H1 (cell line): ENCODE measurements at places on chromosomes 5 and 9. TPM values are rescaled to one million over a fixed set of nuclear protein-coding genes. Genes with fewer than 3 reads are reported as not detected.

Gene OTP
- not detected in 2 replicates for total RNA-seq

Gene RAI14
- 210 and 216 TPM in 2 replicates for total RNA-seq

Gene LCN1
- total RNA-seq = not detected in 2 replicates

Gene CDC25C
- 20.8 and 23.2 TPM in 2 replicates for total RNA-seq

Gene CHD1
- total RNA-seq = 50.8 and 53.0 TPM in 2 replicates

Gene INSL6
- not detected in 2 replicates for total RNA-seq

Gene FBN2
- 15.9 and 16.3 TPM in 2 replicates for total RNA-seq

DNA sequence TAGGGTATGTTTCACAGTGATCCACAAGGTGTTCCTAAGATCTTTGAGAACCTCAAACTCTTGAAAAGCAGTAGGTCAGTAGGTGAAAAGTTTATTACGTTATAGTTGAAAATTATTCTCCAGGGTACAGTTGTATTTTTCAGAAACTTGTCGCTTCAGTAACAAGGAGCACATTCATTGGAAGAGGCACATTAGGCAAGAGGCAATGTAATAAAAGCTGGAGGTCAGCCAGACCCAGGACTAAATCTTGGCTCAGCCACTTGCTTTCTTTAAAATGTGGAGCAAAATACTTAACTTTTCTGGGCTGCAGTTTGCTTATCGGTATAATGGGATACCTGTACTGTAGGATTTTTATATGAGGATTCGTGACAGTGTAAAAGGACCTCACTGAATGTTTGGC lies 45.6 kb downstream of the TLE4 start:
- no peaks in the 10 kb centered on the region for H3K36me3 ChIP-seq
- H3K27me3 ChIP-seq = no peaks in the 10 kb centered on the region
- no peaks in the 10 kb centered on the region; the same call in 1 of the 2 replicates for H3K4me1 ChIP-seq

DNA sequence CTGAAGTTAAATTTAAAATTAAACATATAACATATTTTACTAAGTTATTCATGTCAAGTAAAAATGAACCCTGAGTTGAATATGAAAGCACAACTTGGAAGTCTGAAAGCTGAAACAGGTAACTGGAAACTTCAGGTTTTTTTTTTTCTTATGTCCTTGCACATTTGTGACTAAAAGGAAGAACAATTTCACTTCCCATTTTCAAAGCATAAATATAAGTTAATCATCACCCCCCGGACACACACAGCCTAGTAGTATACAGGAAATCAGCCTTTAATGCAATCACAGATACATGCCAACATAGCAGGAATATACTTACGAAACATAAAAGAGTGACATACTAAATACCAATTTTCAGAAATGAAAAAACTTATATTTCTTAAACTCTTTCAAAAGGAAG lies 225.9 kb downstream of the RFX3 start:
- no peaks in the 10 kb centered on the region for H3K4me1 ChIP-seq
- H3K27me3 ChIP-seq = no peaks in the 10 kb centered on the region
- no peak for DNase-seq

DNA sequence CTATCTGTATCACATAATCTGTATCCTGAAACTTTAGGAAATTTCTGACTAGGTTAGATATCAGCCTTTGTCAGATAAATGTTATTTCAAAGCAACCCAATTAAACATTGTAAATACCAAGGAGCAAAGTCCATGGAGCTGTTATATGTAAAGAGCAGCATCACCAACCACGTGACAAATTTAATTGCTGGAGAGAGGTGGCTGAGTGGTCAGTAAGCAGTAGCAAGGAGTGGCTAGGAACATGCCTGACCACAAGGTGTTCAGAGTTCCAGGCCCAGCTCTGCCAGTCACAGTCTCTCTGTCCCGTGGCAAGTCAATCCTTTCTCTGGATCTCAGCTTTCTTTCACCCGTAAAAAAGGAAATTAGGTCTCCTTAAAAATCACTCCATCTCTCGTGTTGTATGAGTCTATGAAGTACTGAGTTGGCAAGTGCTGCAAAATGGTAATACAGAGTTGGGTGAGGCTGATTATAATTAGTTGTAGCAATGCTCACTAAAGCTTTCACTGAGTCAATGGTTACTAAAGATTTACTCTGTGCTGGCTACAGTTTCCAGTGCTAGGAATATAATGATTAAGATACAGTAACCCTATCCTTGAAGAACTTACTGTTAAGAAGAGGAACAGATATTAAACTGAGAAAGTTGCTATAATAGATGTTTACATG lies 166.1 kb downstream of the GNAQ start:
- no peaks in the 10 kb centered on the region for H3K36me3 ChIP-seq
- no peak for DNase-seq
- H3K27me3 ChIP-seq = no peaks in the 10 kb centered on the region
- H3K4me3 ChIP-seq = no peak overlapping the region
- no peak overlapping the region for H3K27ac ChIP-seq

DNA sequence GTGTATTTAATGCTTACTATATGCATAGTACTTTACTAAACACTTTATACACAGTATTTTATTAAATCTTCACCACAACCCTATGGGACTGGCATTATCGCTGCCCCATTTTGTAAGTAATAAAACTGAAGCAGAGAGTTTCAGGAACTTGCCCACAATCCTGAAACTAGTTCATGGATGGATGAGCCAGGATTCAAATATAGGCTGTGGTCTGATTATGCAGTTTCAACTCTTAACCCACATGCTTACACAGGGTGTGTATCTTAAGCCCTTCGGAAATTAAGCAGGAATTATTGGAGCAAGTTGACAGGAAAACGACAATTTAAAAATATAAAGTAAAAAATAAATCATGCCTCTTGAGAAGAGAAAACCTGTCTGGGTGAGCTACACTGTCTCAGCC lies 109.0 kb downstream of the ATP10B start:
- H3K4me1 ChIP-seq = no peaks in the 10 kb centered on the region; the same call in 1 of the 2 replicates
- DNase-seq = no peak

GRCh38 chr9:127388037-127388855 lies 8.7 kb upstream of the SLC2A8 start:
- no peak overlapping the region for H3K27ac ChIP-seq
- H3K27me3 ChIP-seq = no peaks in the 10 kb centered on the region
- no peak overlapping the region for H3K4me3 ChIP-seq
- no peak for DNase-seq

DNA sequence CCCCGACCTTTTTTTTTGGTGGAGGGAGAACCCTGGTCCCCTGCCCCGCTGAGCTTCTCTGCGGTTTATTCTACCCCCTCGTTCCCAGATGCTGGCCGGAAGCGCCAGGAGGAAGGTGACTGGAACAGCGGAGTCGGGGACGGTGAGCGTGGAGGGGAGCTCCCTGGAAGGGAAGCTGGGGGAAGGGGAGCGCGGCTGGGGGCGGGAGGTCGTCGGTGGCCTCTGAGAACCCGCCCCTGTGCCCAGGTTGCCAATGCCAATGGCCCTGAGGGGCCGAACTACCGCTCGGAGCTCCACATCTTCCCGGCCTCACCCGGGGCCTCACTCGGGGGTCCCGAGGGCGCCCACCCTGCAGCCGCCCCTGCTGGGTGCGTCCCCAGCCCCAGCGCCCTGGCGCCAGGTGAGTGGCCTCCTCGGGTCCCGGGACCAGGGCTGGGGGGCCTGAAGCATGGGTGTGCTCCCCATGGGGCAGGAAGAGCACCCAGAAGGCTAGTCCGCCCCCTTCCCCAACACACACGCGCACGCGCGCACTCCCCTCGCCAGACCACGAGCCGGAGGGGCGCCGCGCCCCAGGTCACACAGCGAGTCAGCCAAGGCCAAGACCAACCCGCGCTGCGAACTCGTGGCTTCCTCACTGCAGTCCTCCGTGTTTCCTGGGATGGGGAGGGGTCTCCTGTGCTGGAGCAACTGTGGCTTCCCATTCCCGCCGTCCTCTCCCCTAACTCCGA lies 10.6 kb downstream of the MYOZ3 start:
- no peaks in the 10 kb centered on the region for H3K27me3 ChIP-seq
- no peaks in the 10 kb centered on the region for H3K36me3 ChIP-seq
- no peak for DNase-seq
- H3K4me3 ChIP-seq = peak overlapping the region; percentile 88

DNA sequence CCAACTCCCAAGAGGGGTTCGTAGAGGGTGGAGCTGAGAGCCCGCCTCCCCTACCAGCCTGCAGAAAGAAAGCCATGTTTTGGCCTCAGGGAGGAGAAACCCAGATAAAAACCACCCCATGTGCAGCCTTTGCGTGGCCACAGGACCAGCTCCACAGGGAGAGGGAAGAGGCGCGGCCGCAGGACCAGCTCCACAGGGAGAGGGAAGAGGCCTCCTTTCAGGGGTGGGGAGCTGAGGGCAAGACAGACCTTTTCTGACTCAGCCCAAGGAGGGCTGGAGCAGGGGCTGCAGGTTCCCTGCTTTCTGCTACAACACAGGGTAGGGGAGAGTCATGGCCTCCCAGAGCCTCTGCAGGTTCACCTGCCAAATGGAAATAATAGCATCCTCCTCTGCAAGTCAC lies 37.6 kb upstream of the KCNMB1 start:
- H3K4me1 ChIP-seq = no peaks in the 10 kb centered on the region
- no peaks in the 10 kb centered on the region for H3K27me3 ChIP-seq
- no peaks in the 10 kb centered on the region for H3K36me3 ChIP-seq

GRCh38 chr5:175883506-175883905 lies 12.1 kb downstream of the CPLX2 start:
- no peaks in the 10 kb centered on the region; the same call in 1 of the 2 replicates for H3K27me3 ChIP-seq
- H3K27ac ChIP-seq = no peak overlapping the region
- no peak overlapping the region for H3K4me3 ChIP-seq
- no peaks in the 10 kb centered on the region for H3K4me1 ChIP-seq

DNA sequence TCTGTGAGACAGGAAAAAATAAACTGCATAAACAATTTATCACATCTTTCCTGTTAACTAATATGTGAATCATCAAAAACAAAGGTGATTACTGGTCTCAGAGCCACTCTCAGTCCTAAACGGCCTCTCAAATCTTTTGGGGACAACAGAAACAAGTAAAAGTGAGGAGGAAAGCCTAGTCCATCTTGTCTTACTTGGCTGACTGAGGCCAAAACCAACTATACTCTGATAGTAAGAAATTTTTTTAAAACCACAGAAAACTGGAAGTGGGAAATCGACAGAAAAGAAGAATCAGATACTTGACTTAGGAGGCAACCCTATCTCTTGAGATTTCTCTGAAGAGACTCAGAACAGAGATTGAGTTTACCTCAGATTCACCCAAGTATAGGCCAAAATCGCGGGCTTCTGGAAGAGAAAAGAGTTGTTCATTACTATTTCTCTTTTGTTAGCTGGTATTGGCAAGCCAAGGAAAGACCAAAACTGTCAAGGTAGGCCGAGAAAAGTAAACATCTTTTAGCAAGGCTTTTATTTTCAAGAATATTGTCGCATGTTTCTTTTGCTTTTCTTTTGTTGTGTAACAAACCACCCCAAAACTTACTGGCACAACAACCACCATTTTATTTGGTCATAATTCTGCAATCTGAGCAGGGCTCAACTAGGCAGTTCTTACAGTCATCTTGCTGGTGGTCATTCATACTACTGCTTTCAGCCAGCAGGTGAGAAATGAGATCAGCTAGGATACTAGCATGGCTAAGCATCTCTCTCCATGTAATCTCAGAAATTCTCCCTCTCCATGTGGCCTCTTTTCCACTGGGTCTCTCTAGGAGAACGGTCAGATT lies 46.1 kb downstream of the RFX3 start:
- no peak overlapping the region for H3K4me3 ChIP-seq
- H3K27ac ChIP-seq = no peak overlapping the region
- no peaks in the 10 kb centered on the region for H3K36me3 ChIP-seq
- H3K27me3 ChIP-seq = no peaks in the 10 kb centered on the region
- no peaks in the 10 kb centered on the region; the same call in 1 of the 2 replicates for H3K4me1 ChIP-seq

DNA sequence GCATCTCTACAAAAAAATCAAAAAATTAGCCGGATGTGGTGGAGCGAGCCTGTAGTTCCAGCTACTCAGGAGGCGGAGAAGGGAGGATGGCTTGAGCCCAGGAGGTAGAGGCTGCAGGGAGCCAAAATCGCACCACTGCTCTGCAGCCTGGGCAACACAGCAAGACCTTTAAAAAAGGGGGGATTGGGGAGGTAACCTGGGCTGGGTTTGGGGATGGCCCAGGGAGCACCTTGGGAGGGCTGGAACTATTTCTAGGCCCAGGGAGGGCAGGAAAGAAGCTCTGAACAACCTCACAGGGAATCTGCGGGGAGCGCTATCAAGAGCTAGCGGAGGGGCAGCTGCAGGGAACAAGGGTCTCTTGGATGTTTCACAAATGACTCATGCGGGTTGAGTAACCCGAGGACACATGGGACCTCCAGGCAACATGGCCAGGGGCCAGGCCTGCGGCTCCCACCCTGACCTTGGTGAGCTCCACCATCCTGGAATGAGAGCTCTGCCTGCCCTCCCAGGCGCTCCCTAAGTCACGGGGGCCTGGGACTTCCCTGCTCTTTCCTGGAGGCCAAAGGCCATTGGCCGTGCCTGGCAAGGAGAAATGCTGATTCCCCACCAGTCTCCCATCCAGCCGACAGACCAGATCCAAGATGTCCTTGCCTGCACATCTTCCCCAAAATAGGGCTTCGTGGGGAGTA lies 23.4 kb downstream of the SARDH start:
- no peak overlapping the region for H3K4me3 ChIP-seq
- peaks cover 9% of the 10 kb centered on the region; the same call in 1 of the 2 replicates for H3K4me1 ChIP-seq
- H3K36me3 ChIP-seq = no peaks in the 10 kb centered on the region
- DNase-seq = no peak
- no peak overlapping the region for H3K27ac ChIP-seq

DNA sequence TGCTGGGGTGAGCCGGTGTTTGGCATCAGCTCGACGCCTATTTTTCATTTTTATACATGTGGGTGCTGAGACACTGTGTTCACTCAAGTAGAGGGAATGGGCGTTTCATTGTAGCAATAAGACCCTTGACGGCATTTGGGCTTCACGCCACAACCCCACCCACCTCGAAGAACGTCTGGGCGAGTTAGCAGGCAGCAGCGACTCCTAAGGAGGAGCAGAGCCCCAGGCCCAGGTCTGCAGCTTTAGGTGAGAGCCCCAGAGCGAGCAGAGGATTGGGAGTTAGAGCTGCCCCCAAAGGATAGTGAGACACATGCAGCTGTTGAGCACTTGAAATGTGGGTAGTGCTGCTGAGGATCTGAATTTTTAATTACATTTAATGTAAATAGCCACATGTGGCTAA lies 1.6 kb upstream of the ZFP62 start:
- no peak for DNase-seq
- no peaks in the 10 kb centered on the region for H3K4me1 ChIP-seq
- H3K27ac ChIP-seq = no peak overlapping the region
- no peaks in the 10 kb centered on the region; the same call in none of the 2 replicates for H3K36me3 ChIP-seq
- H3K4me3 ChIP-seq = no peak overlapping the region

- H3K4me3 ChIP-seq = peak overlapping the region; percentile 99
- DNase-seq = peak; percentile 74
These were observed 1.1 kb downstream of the RICTOR start for GRCh38 chr5:39072925-39073766.

GRCh38 chr5:138641547-138642298 lies 66.5 kb upstream of the HSPA9 start:
- no peak overlapping the region for H3K27ac ChIP-seq
- DNase-seq = peak; percentile 98
- H3K4me1 ChIP-seq = peaks cover 16% of the 10 kb centered on the region
- H3K36me3 ChIP-seq = no peaks in the 10 kb centered on the region
- no peaks in the 10 kb centered on the region for H3K27me3 ChIP-seq

- H3K27me3 ChIP-seq = no peaks in the 10 kb centered on the region
- no peak overlapping the region for H3K27ac ChIP-seq
- DNase-seq = no peak
- H3K36me3 ChIP-seq = peaks cover 4% of the 10 kb centered on the region; the same call in 1 of the 2 replicates
- no peaks in the 10 kb centered on the region for H3K4me1 ChIP-seq
These were observed 17.7 kb downstream of the RAD1 start for GRCh38 chr5:34897646-34898045.
